Gastroesophageal sphincter (tissue), 4 donors: ENCODE measurements at places on chromosomes 5 and 9.
A peak's percentile ranks its signal among the peaks of the same experiment; 100 is the strongest.

- peak; percentile 62 for ATAC-seq
Measured at GRCh38 chr9:121550569-121551512, 51.2 kb upstream of the GGTA1 start.

DNA sequence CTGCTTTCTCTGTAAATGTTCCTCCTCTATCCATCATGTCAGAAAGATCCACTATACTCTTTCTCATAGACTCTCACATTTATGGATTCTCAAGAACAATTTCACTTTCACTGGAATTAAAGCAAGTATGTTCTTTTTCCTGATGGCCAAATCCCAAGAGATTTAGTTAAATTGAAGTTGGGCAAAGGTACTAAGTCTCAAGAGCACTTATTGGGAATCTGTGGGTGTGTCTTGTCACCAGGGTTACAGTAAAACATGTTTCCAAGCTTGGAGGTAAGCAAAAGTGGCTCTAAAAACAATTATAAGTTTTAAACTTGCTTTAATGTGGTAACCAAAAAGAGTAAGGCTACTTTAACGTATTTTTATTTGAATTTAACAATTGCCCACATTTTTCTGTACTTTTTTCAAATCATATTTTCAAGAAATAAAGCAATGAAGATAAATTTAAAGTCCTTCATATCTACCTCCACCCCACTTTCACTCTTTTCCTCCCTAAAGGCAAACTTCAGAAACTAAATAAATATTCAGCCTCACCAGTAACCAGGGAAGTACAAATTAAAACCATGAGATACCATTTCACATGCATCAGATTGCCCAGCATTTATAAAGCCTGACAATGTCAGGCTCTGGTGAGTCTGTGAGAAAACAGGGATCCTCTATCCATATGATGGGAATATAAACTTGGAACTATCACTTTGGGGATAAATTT, 387.4 kb downstream of the CETN3 start:
- no peak for ATAC-seq

DNA sequence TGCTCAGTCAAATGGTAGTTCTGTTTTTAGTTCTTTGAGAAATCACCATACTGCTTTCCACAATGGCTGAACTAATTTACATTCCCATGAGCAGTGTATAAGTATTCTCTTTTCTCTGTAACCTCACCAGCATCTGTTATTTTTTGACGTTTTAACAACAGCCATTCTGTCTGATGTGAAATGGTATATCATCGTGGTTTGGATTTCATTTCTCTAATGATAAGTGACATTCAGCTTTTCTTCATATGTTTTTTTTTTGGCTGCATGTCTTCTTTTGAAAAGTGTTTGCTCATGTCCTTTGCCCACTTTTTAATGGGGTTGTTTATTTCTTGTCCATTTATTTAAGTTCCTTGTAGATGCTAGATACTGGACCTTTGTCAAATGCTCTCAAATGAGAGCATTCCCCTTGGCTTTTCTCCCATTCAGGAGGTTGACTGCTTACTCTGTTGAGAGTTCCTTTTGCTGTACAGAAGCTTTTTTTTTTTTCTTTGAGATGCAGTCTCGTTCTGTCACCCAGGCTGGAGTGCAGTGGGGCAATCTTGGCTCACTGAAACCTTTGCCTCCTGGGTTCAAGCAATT, 58.7 kb upstream of the RGMB start:
- no peak for ATAC-seq

DNA sequence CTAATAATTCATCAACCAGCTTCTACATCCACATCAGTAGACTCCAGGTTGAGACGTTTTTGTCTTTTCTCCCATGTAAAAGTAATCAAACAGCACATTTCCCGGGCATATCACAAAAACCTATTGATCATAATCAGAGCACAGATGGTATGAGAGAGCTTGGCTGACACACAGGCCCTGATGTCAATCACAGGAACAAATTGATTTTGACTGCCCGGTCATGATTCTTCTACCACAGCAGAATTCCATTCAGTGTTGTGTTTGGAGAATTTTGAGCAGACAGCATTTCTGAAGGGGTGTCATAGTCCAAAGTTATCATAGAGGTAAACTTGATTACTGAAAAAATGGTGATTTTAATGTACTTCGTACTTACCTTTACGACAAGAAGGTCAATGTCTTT, 351.1 kb downstream of the ZSWIM6 start:
- ATAC-seq: no peak

DNA sequence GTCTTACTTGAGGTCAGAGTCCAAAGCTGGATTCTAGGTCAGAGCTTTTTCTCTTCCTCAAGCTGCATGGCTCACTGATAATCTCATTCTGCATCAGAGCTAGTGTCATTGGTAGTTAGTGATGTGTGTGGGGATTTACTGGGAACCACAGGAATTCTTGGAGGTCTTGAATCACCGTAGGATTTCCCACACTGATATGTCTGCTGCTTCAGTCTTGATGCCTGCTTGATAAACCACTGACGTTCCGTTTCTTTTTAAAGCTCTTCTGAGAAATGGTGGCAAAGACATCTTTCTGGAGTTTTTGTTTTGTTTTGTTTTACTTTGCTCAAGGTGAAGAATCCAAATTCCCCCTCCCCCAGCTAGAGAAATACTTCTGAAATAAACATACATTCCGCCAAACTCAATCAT, 1.2 kb upstream of the GARIN3 start:
- ATAC-seq: no peak

GRCh38 chr9:35923927-35924763, 14.9 kb downstream of the SPAAR start:
- peak; percentile 78 for ATAC-seq

DNA sequence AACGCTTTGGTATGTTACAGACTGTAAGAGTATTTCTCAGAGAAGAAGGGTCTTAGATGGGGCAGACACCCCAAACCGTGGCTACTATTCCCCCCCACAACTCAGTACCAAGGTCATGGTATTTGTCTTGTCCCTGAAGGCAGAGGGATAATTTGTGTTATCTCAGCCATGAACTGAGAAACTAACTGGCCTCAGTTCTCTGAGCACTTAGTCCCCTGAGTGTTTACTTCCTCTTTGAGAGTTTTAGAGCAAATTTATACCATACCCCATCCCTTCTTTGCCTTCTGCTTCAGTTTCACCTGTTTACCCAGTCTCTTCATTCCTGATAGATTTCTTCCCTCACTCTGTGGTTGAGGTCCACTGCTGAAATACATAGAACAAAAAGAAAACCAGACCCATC, 183.9 kb downstream of the LRRC70 start:
- no peak for ATAC-seq

GRCh38 chr5:123476731-123477130, 35.2 kb upstream of the CSNK1G3 start:
- peak; percentile 90 for ATAC-seq

GRCh38 chr9:130140706-130141105, 31.5 kb upstream of the NCS1 start:
- ATAC-seq: no peak
